ENCODE measurements at places on chromosomes 2 and 18.
A peak's percentile ranks its signal among the peaks of the same experiment; 100 is the strongest.

- DNase-seq = peak; percentile 19
Measured at GRCh38 chr2:45024600-45025291, 15.5 kb upstream of the SIX2 start.

DNA sequence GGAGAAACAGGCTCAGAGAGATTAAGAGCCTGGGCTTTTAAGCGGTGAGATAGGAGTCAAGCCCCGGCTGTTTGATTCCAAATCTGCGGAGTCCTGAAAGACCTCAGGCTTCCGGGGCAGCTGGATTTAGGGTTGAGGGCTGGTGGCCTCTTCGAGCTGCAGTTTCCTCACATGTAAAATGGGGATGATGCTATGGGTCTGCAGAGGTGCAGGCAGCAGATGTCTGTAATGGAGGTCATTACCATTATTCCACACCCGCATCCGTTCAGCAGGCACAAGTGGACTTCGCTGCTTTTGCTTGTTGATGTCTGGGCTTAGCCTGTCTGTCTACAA lies 175.6 kb upstream of the HS6ST1 start:
- DNase-seq = no peak

DNA sequence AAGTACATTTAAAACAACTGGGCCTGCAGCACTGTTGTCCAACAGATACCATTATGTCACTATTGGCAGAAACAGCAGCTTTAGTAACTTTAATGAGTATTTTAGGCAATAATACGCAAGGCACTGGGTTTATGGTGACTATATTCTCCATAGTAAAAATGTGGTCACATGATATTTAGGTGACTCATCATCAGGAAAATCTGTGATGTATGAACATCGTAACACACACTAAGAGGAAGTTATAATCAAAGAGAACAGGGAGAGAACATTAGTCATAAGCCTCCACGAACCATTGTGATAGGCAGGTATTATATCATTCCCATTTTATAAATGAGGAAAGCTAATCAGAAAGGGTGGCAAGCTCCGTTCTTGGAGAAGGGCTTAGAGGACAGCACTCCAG lies 36.9 kb downstream of the RAPH1 start:
- DNase-seq = peak; percentile 52

DNA sequence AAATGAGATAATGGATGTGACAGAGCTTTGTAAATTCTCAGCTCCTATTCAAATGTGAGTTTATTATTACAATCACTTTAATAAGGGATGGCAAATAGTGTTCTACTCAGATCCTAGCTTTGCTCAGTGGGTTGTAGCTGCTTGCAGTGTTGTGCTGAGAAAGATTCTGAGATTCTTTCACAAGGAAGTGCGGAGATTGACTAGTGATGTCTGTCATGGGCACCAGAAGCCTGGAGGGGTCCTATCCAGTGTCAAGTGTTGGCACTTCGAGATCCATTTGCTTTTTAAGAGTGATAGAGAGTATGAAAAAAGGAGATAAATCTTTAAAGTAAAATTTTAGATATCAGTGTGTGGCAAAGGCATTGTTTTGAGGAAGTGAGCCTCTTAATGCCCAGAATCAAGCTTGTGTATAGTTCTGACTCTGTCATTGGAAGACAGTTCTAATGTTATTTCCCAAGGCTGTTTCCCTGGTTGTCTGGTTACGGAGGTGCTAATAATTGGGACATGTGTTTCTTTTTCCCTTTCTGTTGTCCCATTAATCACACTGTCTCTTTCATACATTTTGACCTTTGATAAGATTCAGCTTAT lies 181.7 kb upstream of the SPRED2 start:
- DNase-seq = no peak

DNA sequence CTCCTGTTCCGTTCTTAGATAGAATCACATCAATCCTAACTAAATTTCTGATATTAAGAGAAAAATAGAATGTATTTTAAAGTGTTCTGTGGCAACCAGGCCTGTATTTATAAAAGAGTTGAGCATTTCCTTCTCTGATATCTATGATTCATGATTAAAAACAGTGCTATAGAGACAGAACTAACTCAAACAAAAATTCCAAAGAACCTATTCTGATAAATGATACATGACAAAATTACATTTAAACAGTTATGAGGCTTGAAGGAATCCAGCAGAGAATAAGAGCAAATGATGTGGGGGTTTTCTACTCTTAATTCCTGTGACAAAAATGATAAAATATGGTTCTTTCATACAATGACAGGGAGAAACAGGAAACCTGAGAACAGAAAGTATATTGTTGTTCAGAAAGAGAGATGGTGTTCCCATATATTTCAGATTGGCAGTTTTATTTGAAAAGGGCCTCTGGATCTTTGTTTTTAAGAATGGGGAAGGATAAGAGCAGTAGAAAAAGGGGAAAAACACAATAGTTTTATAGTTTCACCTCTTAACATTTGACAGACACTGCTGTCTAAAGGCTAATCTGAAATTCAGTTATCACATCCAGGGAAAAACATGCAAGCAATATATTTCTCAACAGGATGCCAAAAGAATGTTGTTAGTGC lies 944.3 kb downstream of the LRP1B start:
- DNase-seq = no peak

- DNase-seq = no peak
Measured at GRCh38 chr2:150426724-150427123, 60.7 kb downstream of the RND3 start.

DNA sequence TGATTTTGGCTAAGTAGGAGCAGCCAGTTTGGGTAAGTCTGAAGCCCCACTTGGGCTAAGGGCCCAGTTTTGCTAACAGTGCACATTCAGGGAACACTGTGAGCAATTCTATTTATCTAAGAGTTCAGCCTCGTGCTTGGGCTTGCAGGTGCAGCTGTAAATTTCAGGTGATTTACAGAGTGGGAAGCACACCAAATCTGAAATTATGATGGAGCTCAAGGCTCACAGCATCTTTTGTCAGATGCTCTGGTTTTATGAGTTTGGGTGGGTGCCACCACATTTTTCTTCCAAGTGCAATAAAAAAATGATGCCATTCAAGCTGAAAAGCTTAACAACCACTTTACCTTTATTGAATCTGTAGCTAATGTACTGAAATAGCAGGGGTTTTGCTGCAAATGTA lies 671.2 kb downstream of the LRRTM4 start:
- no peak for DNase-seq

All from trophoblast cell (in vitro differentiated cells and primary cell).